ENCODE measurements at places on chromosomes 7 and 10. TPM values are rescaled to one million over a fixed set of nuclear protein-coding genes. Genes with fewer than 3 reads are reported as not detected.

ANKRD26 gene
- 12.8 TPM for polyA plus RNA-seq

DNA sequence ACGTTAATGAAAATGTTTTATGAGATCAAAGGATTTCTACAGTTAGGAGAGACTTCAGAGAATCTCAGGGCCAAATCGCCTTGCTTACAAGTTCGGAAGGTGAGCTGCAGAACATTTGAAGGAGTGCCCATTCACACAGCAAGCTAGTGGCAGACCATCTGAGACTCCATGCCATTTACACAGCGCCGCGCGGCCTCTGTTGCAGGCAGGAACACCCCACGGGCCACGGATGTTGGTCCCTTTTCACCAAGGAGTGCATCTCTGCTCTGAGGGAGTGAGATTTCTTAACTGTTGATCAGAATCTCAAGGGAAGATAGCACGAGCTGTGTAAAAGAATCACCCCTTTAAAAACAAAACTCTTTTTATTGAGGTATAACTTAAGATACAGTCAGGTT, 1.8 kb downstream of the UBE3C start:
- DNase-seq, result no peak

- no peak for DNase-seq
These were observed 23.6 kb upstream of the CD36 start for GRCh38 chr7:80614851-80615271.

NPC1L1 gene
- polyA plus RNA-seq, result 3.2 TPM

DNA sequence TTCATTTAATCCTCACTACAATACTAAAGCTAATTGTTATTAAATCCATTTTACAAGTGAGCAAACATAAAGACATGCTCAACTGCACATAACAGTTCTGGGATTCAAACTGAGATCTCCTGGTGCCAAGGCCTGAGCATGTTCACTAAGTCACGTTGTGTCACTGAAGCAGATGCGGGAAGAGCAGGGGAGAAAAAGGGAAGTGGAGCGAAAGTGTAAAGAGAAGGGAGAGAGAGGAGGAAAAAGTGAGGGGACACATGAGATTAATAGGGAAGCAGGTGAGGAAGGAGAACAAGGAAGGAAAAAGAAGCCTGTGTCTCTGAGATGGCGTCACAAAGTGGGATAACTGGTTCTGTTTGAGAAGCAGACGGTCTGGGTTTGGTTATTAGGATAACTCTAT, 38.9 kb upstream of the KAT6B start:
- no peak for DNase-seq

GRCh38 chr7:100397315-100398081, 24.2 kb downstream of the PILRA start:
- no peak for DNase-seq

- DNase-seq, result peak; percentile 61
These were observed 92.9 kb downstream of the CPED1 start for GRCh38 chr7:121081327-121081936.

Measured in right renal cortex interstitium (tissue), 3 donors.